ENCODE measurements at places on chromosomes 1 and 21.

GRCh38 chr21:34029743-34030528 lies 43.4 kb upstream of the MRPS6 start:
- DNase-seq, result no peak

GRCh38 chr1:232188318-232188717 lies 441.6 kb downstream of the SIPA1L2 start:
- DNase-seq, result no peak

DNA sequence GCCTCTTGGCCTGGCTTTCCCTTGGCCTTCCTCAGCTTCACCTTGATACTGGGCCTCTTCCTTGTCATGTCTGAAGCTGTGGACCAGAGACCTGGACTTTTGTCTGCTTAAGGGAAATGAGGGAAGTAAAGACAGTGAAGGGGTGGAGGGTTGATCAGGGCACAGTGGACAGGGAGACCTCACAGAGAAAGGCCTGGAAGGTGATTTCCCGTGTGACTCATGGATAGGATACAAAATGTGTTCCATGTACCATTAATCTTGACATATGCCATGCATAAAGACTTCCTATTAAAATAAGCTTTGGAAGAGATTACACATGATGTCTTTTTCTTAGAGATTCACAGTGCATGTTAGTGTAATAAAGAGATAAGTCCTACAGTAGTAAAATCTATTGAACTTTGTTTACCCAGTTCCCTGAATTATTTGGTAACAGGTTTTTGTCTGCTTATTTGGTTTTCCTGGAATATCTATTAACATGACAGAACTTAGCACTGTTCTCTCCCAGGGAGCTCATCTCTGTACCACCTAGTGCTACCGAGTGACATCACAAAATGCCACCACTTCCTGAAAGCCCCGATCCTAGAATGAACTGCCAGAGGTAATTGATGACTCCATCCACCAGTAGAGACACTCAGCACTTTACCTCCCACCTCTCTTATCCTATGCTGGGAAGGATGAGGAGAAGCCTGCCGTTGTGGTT lies 22.2 kb downstream of the UBE2T start:
- no peak for DNase-seq

DNA sequence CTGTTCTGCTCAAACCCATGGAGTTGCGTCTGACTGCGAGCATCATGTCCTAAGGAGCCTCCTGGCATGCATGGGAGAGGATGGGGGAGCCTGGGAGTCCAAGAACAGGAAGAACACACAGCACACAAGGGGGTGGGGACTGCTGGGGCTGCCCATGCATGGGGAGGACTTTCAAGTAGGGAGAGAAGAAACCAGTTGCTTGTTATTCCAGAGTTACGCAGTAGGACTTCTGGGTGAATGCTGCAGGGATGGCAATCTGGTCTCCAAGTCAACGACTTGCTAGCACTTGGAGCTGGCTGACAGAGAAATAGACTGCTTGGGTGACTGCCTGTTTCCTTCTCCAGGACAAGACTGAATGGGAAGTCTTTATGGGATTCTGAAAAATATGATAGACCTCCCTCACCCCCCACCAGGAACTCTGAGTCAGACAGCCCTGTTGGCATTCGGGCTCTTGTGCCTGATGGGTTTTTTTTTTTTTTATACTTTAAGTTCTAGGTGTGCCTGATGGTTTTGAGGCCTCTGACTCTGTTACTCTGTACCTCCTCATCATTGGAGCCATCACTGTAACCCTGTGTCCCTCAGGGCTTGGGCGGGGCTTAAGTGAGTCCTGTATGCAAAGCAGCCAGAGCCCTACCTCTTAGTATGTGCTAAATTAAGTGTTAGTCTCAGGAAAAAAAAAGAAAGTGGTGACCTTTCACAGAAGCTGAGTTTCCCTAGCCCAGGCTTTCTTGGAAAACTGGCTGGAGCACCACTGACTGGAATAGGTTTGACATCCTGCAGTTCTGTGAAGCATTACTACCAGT lies 30.3 kb downstream of the MAP3K21 start:
- no peak for DNase-seq

DNA sequence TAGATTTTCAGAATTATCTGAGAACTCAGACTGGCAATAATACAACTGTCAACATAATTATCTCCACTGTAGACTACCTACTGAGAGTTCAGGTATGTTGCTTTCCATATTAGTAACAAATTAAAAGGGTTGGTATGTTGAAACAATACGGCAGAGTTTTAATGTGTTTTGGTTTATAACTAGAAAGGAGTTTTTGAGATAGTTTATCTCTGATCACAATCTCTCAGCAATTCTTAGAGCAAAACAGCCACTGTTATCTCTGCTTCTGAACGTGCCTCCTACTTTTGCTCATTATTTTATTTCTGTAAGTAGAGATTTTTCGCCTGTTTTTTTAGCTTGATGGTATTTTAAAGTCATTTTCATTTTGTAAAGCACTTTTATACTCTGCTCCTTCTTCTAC lies 118.7 kb downstream of the ZP4 start:
- DNase-seq, result no peak
